ENCODE measurements at places on chromosomes 16 and 17.

DNA sequence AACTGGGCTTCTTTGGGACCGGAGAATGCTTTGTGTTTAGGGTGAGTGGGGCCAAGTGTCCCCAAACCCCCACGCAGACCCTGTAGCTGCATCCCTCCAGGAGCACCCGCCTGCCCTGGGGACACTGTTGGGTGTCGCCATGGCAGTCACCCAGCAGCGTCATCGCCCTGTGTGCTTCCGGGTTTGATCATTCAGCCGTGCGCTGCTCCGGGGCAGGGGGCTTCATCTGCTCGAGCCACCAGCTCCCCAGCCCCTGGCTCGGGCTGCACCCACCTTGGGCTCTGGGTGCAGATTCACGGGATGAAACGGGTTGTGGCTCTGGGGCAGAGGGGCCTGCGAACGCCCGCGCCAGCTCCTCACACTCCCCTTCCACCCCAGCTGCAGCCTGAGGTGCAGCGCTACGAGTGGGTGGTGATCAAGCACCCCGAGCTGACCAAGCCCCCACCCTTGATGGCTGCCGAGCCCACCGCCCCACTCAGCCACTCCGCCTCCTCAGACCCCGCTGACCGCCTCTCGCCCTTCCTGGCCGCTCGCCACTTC lies 13.8 kb upstream of the ATP6V0C start:
- no peak for DNase-seq

- no peak for DNase-seq
These were observed 24.5 kb downstream of the ENDOV start for GRCh38 chr17:80439499-80439898.

- DNase-seq: peak; percentile 14
These were observed 498.2 kb upstream of the ERCC4 start for GRCh38 chr16:13421726-13422125.

DNA sequence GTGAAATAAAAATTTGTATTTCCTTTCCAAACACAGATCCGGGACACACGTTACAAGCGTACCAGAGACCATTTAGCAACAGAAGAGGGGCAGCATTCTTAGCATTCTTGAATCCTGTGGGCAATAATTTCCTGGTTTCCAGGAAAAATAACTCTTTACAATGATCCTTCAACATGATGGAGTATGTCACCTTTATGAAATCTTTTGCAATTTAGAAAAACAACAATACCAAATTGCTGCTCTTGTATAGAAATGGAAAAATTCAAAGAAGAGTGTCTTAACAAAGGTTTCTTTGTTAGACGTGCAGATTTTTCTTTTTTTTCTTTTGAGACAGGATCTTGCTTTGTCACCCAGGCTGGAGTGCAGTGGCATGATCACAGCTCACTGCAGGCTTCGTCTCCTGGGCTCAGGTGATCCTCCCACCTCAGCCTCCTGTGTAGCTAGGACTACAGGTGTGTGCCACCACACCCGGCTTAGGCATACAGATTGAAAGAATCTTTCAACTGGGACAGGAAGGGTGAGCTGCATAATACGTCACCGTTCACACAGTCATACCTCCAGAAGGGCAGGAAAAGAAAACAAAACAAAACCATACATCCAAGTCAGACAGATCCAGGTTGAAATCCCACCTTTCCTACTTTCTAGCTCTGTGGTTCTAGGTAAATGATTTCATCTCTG lies 10.8 kb upstream of the GCSH start:
- no peak for DNase-seq

DNA sequence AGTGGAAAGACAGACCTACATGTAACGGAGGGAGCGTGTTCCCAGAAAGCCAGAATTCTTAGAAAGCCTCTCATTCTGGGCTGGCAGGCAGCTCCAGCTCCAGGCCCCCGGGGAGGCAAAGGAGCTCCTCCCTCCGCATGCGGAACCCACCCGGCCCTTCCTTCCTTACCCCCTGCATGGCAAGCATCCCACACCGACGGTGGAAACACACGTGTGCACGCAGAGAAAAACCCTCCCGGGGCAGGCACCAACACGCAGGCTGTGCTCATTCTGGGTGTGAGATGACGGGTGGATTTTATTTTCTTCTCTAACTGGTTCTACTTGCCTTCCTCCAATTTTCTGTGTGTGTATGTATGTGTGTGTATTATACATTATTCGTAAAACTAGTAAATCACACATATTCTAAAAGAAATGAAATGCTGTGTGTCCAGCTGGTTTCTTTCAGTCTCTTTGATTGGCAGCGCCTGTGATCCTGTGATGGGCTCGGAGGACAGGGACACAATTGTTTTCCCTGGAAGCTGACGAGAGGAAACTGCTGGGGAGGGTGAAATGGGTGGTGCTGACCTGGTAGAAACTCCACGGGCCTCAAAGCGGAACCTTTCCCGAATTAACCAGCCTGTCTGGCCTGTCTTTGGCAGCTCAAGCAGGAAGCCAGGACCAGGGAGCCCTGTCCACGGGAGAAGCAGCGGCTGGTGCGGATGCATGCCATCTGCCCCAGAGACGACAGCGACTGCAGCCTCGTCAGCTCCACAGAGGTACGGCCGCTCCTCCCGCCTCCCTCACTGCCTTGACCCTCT lies 22.2 kb downstream of the CARD14 start:
- no peak for DNase-seq

GRCh38 chr16:629185-629832 lies 1.5 kb upstream of the WFIKKN1 start:
- no peak for DNase-seq

- no peak for DNase-seq
These were observed 37.7 kb downstream of the BAHCC1 start for GRCh38 chr17:81432941-81433340.

GRCh38 chr16:7239547-7239946 lies 93.1 kb upstream of the RBFOX1 start:
- DNase-seq: no peak
